ENCODE measurements at places on chromosomes 1 and 21.

DNA sequence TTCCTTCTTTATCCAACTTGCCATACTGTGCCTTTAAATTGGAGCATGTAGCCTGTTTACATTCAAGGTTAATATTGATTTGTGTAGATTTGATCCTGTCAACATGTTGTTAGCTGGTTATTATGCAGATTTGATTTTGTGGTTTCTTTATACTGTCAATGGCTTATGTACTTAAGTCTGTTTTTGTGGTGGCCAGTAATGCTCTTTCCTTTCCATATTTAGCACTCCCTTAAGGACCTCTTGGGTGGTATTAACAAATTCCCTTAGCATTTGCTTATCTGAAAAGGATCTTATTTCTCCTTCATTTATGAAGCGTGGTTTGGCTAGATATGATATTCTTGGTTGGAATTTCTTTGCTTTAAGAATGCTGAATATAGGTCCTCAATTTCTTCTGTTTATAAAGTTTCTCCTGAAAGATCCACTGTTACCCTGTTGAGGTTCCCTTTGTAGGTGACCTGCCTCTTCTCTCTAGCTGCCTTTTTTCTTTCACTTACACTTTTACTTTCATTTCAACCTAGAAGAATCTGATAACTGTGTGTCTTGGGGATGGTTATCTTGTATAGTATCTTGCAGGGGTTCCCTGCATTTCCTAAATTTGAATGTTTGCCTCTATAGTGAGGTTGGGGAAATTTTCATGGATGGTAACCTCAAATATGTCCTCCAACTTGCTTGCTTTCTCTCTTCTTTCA is 86.9 kb upstream of the NEGR1 start:
- DNase-seq: no peak

DNA sequence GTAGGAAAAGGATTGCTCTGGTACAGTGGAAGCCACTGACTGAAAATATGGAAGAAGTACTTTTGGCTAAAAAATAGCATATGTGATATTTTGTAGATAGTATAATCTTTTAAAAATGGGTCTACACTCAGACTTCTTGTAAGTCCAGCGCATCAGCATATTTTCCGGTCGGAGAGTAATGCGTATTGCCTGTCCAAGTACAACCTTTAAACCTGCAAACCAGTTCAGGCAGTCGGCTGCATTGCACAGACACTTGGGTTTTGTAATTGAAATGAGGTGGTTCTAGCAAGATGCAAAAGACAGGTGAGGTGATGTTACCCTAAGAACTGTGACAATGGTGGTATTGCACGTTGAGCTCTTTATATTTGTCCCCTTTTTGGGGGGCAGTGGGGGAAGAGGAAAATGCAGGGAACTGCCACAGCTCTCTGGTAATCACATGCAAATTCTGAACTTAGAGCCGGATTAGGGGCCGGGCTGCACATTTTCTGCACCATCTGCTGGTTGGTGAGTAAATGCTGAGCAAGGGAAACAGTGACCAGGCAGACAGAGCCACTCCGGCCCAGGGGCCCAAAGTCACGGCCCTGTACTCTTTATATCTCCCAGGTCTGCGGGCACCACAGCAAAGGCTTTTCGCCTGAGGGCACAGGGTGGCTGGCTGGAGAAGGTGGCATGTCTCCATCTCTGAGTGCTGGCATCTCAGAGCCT is 2.3 kb downstream of the GPR137B start:
- no peak for DNase-seq

DNA sequence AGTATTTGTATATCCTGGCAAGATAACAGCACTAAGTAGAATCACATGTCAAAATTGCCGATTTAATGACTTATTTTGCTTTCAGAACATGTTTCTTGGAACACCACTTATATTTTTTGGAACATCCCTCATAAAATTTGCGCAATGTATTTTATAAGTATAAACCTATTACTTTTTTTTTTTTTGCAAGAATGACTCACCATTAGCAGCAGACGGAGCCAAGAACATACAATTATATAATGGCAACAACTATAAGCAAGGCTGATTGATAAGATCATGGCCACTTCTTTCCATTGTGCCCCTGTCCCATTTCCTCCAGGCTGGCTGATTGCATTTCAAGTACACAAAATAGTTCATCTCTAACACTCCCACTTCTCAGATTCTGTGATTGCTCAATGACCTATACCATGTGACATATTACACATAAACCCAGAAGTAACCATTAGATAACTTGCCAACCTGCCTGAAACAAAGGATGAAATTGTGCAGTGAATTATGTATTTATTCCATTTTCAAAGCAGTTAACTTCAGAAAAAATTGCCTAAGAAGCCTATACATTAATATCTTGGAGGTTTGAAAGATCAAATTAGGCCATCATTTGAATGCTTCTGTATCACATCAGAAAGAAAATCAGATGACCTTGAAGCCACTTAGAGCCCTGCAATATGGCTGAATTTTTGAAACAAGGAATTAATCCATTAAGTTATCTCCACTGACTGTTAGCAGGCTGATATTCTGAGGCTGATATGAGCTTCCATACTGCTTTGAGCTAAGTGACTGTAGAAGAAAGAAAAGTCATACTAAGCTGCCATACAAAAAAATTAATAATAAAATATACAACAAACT is 77.8 kb upstream of the PRMT6 start:
- DNase-seq: no peak

GRCh38 chr1:24960071-24960801 is 30.2 kb upstream of the RUNX3 start:
- no peak for DNase-seq

GRCh38 chr1:176638713-176639526 is 175.9 kb downstream of the PAPPA2 start:
- DNase-seq: no peak

DNA sequence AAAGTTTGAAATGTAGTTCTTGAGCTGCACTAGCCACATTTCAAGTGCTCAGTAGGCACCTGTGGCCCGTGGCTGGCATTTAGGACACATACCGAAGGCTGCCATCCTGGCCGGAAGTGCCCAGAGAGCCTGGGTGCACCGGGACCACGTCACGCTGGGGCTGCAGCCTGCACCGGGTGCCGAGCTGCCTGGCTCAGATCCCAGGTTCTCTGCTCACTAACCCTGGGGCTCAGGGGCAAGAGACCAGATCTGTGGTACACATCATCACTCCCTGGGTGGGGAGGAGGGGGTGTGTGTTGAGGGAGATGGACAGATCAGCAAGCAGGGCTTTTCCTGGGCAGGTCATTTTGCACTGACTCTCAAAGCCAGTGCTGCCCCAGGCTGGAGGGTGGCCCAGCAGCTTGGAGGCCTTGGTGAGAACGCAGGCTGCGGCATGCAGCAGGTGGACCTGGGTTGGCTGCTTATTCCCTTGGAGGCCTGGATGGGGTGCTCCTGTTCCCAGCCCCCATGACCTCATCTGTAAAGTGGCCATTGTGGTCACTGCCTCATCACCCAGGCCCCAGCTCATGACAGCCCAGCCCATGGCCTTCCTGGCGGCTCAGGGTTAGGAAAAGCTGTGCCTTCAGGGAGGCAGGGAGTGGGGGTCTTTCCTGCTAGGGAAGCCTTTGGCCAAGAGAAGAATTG is 23.6 kb downstream of the TMEM201 start:
- DNase-seq: no peak
